MCF 10A (cell line): ENCODE measurements at places on chromosomes 13 and 19. TPM values are rescaled to one million over a fixed set of nuclear protein-coding genes. Genes with fewer than 3 reads are reported as not detected.

- DNase-seq: no peak
- H3K4me3 ChIP-seq: no peak overlapping the region
- H3K4me1 ChIP-seq: no peaks in the 10 kb centered on the region
- H3K27ac ChIP-seq: no peak overlapping the region
- H3K27me3 ChIP-seq: no peaks in the 10 kb centered on the region
Observed at GRCh38 chr19:29172302-29172701, 40.6 kb downstream of the UQCRFS1 start.

DNA sequence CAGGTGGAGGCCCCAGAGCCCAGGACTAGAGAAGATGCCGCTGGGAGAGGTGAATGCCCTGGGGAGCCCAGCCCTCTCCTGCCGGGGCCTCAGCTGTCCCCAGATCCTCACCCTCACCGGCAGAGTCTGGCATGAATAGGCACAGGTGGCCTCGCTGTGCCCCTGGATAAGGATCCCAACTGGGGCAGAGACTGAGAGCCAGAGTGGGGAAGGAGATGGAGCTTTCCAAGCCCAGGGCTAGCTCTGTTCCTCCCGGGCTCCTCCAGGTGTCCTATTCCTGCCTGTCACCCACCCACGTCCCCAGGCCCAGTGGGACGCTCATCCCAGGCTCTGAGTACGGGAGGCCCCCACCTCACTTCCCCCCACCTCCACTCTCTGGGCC is 16.5 kb downstream of the PRR36 start:
- H3K4me1 ChIP-seq: no peaks in the 10 kb centered on the region
- no peak overlapping the region for H3K4me3 ChIP-seq
- H3K27me3 ChIP-seq: no peaks in the 10 kb centered on the region
- H3K36me3 ChIP-seq: no peaks in the 10 kb centered on the region
- no peak for DNase-seq

DNA sequence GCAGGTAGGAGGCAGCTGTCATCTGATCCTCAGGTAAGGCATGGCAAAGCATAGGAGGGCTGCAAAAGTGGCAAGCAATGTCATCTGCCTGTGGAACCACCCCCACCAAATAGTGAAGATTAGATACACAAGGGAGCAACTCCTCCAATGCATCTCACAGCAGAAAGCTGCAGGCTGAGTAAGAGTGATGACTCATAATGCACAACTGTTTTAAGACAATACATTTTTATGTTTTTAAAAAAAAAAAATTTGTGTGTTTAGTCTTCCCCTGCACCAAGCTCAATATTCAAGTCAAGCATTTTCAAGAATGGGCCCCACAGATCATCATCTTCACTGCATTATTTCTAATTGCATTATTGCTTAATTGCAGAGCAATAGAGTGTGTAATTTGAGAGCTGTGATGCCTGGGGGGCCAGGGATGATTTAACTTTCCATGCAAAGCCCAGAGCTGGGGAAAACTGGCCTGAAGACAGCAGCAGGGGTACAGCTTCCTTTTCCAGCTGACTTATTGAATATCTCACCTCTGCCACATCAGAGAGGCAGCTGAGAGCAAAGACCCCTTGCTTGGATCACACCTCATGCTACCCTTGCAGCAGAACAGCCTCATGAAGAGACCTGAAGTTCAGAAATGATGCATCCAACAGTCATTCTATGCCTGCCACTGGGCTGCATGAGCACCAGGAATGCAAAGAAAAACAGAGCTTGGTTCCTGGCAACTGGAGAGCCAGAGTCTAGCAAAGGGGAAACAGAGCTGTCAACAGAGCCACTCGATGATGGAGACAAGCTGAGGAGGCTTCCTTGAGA is 22.7 kb upstream of the POP4 start:
- H3K4me3 ChIP-seq: no peak overlapping the region
- H3K27ac ChIP-seq: no peak overlapping the region

DNA sequence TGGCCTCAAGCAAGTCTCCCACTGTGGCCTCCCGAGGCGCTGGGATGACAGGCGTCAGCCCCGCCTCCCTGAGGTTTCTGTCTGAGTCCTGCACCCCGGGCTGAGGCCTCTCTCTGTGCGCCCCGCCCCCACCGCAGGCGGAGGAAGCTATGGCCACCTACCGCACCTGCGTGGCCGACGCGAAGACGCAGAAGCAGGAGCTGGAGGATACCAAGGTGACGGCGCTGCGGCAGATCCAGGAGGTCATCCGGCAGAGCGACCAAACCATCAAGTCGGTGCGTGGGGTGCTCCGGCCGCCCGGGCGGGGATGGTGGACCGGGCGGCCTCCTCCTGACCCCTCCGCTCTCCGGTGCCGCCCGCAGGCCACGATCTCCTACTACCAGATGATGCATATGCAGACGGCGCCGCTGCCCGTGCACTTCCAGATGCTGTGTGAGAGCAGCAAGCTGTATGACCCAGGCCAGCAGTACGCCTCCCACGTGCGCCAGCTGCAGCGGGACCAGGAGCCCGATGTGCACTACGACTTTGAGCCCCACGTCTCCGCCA is 12.7 kb downstream of the ARHGAP45 start:
- no peak overlapping the region for H3K27ac ChIP-seq
- no peak for DNase-seq
- H3K4me3 ChIP-seq: no peak overlapping the region
- peaks cover 26% of the 10 kb centered on the region for H3K36me3 ChIP-seq
- peaks cover 14% of the 10 kb centered on the region for H3K4me1 ChIP-seq

- H3K27ac ChIP-seq: no peak overlapping the region
- H3K4me3 ChIP-seq: peak overlapping the region; percentile 46
- H3K27me3 ChIP-seq: no peaks in the 10 kb centered on the region
- peaks cover 55% of the 10 kb centered on the region for H3K36me3 ChIP-seq
- H3K4me1 ChIP-seq: peaks cover 13% of the 10 kb centered on the region
Observed at GRCh38 chr19:45528149-45528743, 21.0 kb downstream of the VASP start.

DNA sequence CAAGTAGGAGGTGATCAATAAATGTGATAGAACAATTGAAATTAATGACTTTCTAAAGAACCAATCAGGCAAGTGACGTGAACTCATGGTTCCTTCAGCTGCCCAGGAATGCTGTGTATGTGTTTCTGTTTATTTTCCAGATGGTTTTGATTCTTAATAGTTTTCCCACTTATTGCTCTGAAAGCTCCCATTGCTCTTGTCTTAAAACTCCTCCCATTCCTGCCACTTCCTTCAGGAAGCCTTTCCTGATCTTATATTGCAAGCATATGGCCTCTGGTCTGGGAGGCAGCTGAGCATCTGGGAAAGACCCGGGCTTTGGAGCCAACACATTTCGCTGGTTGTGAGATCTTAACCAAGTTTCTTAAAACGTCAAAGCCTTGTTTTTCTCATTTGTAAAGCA is 17.1 kb upstream of the LATS2 start:
- H3K4me1 ChIP-seq: peaks cover 12% of the 10 kb centered on the region
- no peaks in the 10 kb centered on the region for H3K36me3 ChIP-seq
- no peak overlapping the region for H3K4me3 ChIP-seq
- DNase-seq: no peak
- no peak overlapping the region for H3K27ac ChIP-seq

- no peaks in the 10 kb centered on the region for H3K36me3 ChIP-seq
- H3K27ac ChIP-seq: no peak overlapping the region
- H3K27me3 ChIP-seq: peaks cover 71% of the 10 kb centered on the region
- no peak for DNase-seq
- no peaks in the 10 kb centered on the region for H3K4me1 ChIP-seq
- no peak overlapping the region for H3K4me3 ChIP-seq
Observed at GRCh38 chr13:71464686-71465085, 402.3 kb downstream of the DACH1 start.

GRCh38 chr13:45943965-45944364 is 92.4 kb upstream of the SIAH3 start:
- no peaks in the 10 kb centered on the region for H3K4me1 ChIP-seq
- H3K36me3 ChIP-seq: no peaks in the 10 kb centered on the region
- DNase-seq: no peak
- H3K4me3 ChIP-seq: no peak overlapping the region

DNA sequence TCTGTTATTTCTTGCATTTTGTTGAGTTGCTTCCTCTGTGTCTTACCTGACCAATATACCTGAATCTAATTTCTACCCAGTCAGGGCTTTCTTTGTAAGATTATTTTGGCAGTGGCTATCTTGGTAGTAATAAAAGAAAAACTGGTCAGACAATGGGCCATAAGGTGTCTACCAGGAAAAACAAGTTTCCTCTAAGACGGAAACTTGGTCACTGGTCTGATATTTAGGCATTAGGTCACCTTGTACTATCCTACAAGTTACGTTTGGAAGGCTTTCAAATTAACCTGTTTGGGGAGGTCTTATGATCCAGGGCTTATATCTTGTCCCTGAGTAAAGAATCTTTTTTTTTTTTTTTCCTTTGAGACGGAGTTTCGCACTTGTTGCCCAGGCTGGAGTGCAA is 9.2 kb downstream of the ZNF823 start:
- no peak overlapping the region for H3K27ac ChIP-seq
- no peak overlapping the region for H3K4me3 ChIP-seq
- H3K4me1 ChIP-seq: no peaks in the 10 kb centered on the region
- no peaks in the 10 kb centered on the region for H3K27me3 ChIP-seq
- peaks cover 6% of the 10 kb centered on the region for H3K36me3 ChIP-seq
- DNase-seq: no peak

DNA sequence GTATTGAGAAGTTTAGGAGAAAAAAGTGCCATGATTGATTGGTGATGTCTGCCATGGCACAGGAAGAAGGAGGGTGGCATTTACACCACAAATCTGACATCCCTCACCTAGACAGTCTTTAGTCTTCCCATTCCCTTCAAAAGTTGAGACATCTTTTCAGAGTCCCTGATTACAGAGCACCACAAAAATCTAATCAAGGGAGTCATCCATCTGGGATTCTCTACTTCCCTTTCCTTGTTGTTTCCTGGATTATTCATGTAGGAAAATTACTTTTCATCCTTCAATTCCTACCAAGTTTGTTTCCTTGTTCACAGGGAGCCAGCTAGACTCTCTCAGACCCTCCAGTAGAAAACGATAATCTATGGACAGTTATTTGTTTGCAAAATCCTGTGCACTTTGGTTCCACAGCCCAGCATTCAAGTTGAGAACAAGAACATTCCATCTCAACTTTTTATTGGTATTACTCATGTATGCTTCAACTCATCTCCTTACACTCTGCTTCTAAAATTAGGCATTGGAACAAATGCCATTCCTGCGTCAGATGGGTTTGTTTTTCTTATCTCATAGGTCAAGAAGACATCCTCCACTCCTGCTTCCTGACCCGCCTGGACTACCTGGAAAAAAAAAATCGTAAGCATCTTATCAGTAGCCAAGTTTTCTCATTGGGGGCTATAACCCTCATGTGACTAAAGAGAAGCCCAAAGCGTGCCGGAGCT is 259.9 kb downstream of the FOXO1 start:
- peak; percentile 62 for DNase-seq
- H3K36me3 ChIP-seq: peaks cover 5% of the 10 kb centered on the region
- H3K27me3 ChIP-seq: no peaks in the 10 kb centered on the region
- peaks cover 56% of the 10 kb centered on the region for H3K4me1 ChIP-seq
- H3K27ac ChIP-seq: peak overlapping the region; percentile 94

GRCh38 chr13:45521297-45521696 is 56.6 kb downstream of the COG3 start:
- DNase-seq: peak; percentile 25
- H3K36me3 ChIP-seq: peaks cover 91% of the 10 kb centered on the region
- H3K4me3 ChIP-seq: no peak overlapping the region
- peaks cover 19% of the 10 kb centered on the region for H3K4me1 ChIP-seq
- H3K27me3 ChIP-seq: no peaks in the 10 kb centered on the region
- peak overlapping the region; percentile 59 for H3K27ac ChIP-seq

- no peak overlapping the region for H3K4me3 ChIP-seq
- no peaks in the 10 kb centered on the region for H3K36me3 ChIP-seq
- H3K27ac ChIP-seq: no peak overlapping the region
- peaks cover 16% of the 10 kb centered on the region for H3K27me3 ChIP-seq
Observed at GRCh38 chr19:9962623-9963290, 26.4 kb upstream of the OLFM2 start.

DNA sequence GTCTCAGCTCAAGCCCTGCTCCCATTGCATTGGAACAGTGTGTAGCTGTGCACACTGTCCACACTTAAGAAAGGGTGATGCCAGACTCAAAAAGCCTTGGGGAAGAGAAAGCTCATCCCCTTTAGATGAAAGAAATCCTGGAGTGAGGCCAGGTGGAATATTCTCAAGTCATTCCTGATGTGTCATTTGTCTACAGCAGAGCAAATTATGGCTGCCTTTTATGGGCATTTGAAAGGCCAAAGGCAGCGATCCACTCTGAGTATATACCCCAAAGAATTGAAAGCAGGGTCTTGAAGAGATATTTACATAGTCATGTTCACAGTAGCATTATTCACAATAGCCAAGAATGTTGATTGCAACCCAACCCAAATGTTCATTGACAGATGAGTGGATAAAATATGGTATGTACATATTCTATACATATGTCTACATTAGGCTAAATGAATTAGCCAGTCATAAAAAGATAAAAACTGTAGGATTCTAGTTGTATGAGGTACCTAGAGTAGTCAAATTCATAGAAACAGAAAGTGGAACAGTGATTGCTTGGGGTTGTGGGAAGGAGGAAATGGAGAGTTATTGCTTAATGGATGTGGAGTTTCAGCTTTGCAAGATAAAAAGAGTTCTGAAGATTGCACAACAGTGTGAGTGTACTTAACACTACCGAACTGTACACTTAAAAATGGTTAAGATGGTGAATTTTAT is 214.9 kb downstream of the KCNRG start:
- H3K36me3 ChIP-seq: no peaks in the 10 kb centered on the region
- peaks cover 19% of the 10 kb centered on the region for H3K4me1 ChIP-seq
- peak; percentile 78 for DNase-seq

DNA sequence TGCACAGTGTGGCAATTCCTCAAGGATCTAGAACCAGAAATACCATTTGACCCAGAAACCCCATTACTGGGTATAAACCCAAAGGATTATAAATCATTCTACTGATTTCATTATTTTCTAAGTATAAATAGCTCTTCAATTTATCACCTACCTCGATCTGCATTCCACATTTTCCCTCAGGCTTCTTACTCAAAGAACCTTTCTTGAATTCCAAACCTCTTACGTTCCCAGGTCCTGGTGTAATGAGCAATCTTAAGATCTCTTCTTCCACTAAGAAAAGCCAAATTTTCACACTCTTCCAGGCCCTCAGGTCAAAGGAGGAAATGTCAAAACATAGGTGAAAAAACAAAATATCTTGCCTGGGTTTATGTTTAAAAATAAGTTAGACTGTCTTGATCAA is 237.3 kb upstream of the GPC6 start:
- no peak overlapping the region for H3K4me3 ChIP-seq
- peak; percentile 16 for DNase-seq
- H3K36me3 ChIP-seq: no peaks in the 10 kb centered on the region
- H3K4me1 ChIP-seq: peaks cover 8% of the 10 kb centered on the region

GRCh38 chr13:107358866-107359265 is 790.9 kb upstream of the ARGLU1 start:
- H3K27ac ChIP-seq: no peak overlapping the region
- no peak for DNase-seq
- H3K27me3 ChIP-seq: peaks cover 6% of the 10 kb centered on the region

- no peaks in the 10 kb centered on the region for H3K27me3 ChIP-seq
- H3K27ac ChIP-seq: no peak overlapping the region
- H3K4me3 ChIP-seq: no peak overlapping the region
- H3K36me3 ChIP-seq: no peaks in the 10 kb centered on the region
- no peak for DNase-seq
Observed at GRCh38 chr13:100438059-100438788, 150.4 kb downstream of the GGACT start.

Gene ICAM3
- total RNA-seq: 7.6 and 7.9 TPM in 2 replicates

Gene SOX1
- not detected in 2 replicates for total RNA-seq

Gene EBPL
- total RNA-seq: 90.1 and 121 TPM in 2 replicates

Gene PTH2
- total RNA-seq: not detected in 2 replicates

Gene IGSF23
- total RNA-seq: not detected in 2 replicates

Gene PGLYRP2
- not detected in 2 replicates for total RNA-seq

Gene NLRP9
- not detected in 2 replicates for total RNA-seq

Gene DNAJB1
- 71.6 and 97.4 TPM in 2 replicates for total RNA-seq

Gene LHFPL6
- 8.9 and 9.8 TPM in 2 replicates for total RNA-seq
